ENCODE measurements at places on chromosomes 7 and 10.

- DNase-seq: no peak
Observed at GRCh38 chr10:124157271-124157681, 63.9 kb upstream of the CHST15 start.

DNA sequence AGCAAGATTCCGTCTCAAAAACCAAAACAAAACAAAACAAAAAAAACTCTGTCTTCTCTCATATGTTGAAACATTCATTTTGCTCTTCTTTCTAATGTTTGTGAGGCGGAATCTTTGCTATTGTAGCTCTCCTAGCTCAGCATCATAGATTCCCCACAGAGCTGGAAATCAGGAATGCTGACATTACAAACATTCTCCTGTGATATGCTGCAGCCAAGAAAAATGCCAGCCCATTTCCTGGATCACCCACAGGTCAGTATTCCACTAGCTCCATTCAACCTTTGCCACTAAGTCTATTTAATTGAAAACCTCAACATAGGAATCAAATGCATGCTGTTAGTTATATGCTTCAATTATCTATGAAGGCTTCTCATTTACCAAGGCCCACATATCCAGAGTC lies 186.3 kb downstream of the IPMK start:
- no peak for DNase-seq

DNA sequence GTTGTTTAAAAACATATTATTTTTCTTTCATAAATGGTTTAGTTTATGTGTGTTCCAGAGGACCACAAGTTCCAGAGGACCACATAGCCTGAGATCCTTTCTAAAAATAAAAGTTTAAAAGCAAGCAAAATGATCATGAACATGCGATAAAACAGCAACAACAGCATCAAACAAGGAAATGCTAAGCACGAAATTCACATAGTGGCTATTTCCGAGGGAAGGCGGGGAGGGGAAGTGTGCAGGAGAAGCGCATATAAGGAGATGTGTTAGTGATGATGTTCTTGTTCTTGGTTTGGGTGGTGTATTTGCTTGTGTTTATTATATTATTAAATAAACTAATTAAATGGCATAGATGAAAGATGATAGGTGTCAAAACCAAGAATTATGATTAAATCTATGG lies 1.2 kb downstream of the TBATA start:
- no peak for DNase-seq

DNA sequence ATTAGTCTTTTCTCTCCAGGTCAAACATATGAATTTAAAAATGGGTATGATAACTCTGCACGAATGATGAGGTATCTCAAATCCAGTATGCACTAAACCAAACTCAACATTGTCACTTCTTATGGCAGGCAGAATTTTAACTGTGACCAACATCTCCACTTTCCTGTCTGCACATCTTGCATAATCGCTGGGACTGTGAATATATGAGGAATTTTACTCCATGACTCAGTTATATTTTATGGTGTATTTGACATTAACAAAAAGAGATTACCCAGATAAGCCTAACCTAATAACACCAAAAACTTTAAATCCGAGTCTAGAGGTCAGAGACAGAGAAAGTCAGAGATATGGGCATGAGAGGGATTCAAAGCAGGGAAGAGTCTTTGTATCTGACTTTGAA lies 454.5 kb upstream of the SEMA3D start:
- DNase-seq: no peak
